ENCODE measurements at places on chromosomes 1 and 21. TPM values are rescaled to one million over a fixed set of nuclear protein-coding genes. Genes with fewer than 3 reads are reported as not detected.
A peak's percentile ranks its signal among the peaks of the same experiment; 100 is the strongest.

GRCh38 chr1:57713501-57713900 is 289.6 kb upstream of the DAB1 start:
- H3K27me3 ChIP-seq = no peaks in the 10 kb centered on the region
- no peak overlapping the region for H3K4me3 ChIP-seq
- no peak for DNase-seq
- H3K27ac ChIP-seq = no peak overlapping the region
- H3K36me3 ChIP-seq = no peaks in the 10 kb centered on the region

DNA sequence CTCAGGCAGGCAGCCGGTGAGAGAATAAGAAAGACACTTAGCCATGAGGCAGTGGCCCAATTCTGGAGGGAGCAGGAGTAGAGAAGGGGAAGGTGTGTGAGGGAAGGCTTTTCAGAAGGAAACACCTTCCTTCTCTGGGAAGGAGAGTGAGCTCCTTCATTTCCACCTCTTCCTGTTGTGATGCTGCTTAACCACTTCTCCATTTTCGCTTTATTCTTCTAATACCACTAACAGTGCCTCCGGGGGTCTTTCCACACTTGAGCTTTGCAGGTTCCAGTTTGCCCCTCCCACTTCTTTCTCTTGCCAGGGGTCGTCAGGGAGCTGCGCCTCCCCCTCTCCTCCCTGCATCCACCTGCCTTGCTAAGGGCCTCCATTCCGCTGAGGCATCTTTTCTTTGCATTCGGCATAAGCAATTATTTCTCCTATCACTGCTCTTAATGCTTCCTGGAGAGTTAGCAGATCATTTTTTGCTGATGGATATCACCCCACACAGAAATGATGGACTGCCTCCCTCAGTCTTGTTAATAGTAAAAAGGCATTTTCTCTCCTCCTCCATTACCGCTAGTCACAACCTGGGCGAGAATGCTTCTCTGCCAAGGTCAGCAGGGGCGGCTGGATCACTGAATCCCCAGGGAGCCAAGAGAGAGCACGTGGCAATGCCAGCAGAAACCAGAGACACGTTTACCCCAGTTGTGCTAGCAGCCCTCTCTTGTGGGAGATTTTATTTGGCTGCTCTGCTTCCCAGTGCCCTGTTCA is 74.8 kb downstream of the ELAVL4 start:
- H3K27ac ChIP-seq = no peak overlapping the region
- H3K36me3 ChIP-seq = no peaks in the 10 kb centered on the region
- no peaks in the 10 kb centered on the region for H3K27me3 ChIP-seq
- no peak overlapping the region for H3K4me3 ChIP-seq
- H3K4me1 ChIP-seq = no peaks in the 10 kb centered on the region

- peaks cover 5% of the 10 kb centered on the region for H3K27me3 ChIP-seq
- no peak within 1 kb of the TSS for H3K4me3 ChIP-seq
- DNase-seq = no peak
- no peaks in the 10 kb centered on the region for H3K36me3 ChIP-seq
- no peak within 1 kb of the TSS for H3K27ac ChIP-seq
Observed at GRCh38 chr1:2801535-2802291, at the start of gene TTC34. Gene TTC34, minus strand, starts transcription at chr1:2801693. Its CDS starts 866 bp downstream, at chr1:2800827.

GRCh38 chr1:219281831-219282230 is 108.2 kb downstream of the LYPLAL1 start:
- H3K27ac ChIP-seq = no peak overlapping the region
- DNase-seq = no peak

- no peaks in the 10 kb centered on the region for H3K4me1 ChIP-seq
- H3K27me3 ChIP-seq = no peaks in the 10 kb centered on the region
- no peak for DNase-seq
- no peak overlapping the region for H3K27ac ChIP-seq
Observed at GRCh38 chr1:232049335-232049734, 422.7 kb downstream of the DISC1 start.

GRCh38 chr21:45525153-45525909 is 16.9 kb downstream of the SLC19A1 start:
- no peaks in the 10 kb centered on the region for H3K27me3 ChIP-seq
- H3K27ac ChIP-seq = no peak overlapping the region
- H3K36me3 ChIP-seq = no peaks in the 10 kb centered on the region
- H3K4me3 ChIP-seq = no peak overlapping the region
- H3K4me1 ChIP-seq = peaks cover 10% of the 10 kb centered on the region
- DNase-seq = peak; percentile 59

- H3K36me3 ChIP-seq = no peaks in the 10 kb centered on the region
- no peak overlapping the region for H3K4me3 ChIP-seq
- no peaks in the 10 kb centered on the region for H3K4me1 ChIP-seq
- no peak overlapping the region for H3K27ac ChIP-seq
- DNase-seq = no peak
- no peaks in the 10 kb centered on the region for H3K27me3 ChIP-seq
Observed at GRCh38 chr1:203084588-203085527, 954 bp downstream of the MYOG start.

GRCh38 chr1:210441028-210441427 is 112.3 kb downstream of the HHAT start:
- no peak overlapping the region for H3K4me3 ChIP-seq
- H3K4me1 ChIP-seq = no peaks in the 10 kb centered on the region
- no peak overlapping the region for H3K27ac ChIP-seq
- no peak for DNase-seq
- no peaks in the 10 kb centered on the region for H3K36me3 ChIP-seq

GRCh38 chr1:165265196-165265838 is 91.2 kb downstream of the LMX1A start:
- H3K27me3 ChIP-seq = no peaks in the 10 kb centered on the region
- H3K4me1 ChIP-seq = no peaks in the 10 kb centered on the region
- no peak overlapping the region for H3K4me3 ChIP-seq
- no peaks in the 10 kb centered on the region for H3K36me3 ChIP-seq

GRCh38 chr1:29642519-29642918 is 406.2 kb downstream of the PTPRU start:
- H3K4me1 ChIP-seq = no peaks in the 10 kb centered on the region
- no peaks in the 10 kb centered on the region for H3K36me3 ChIP-seq
- H3K27me3 ChIP-seq = no peaks in the 10 kb centered on the region
- no peak overlapping the region for H3K4me3 ChIP-seq
- DNase-seq = no peak

- peak; percentile 50 for DNase-seq
- peak overlapping the region; percentile 69 for H3K27ac ChIP-seq
- peaks cover 25% of the 10 kb centered on the region for H3K4me1 ChIP-seq
- no peaks in the 10 kb centered on the region for H3K36me3 ChIP-seq
Observed at GRCh38 chr1:179228783-179229213, 679 bp downstream of the ABL2 start.

DNA sequence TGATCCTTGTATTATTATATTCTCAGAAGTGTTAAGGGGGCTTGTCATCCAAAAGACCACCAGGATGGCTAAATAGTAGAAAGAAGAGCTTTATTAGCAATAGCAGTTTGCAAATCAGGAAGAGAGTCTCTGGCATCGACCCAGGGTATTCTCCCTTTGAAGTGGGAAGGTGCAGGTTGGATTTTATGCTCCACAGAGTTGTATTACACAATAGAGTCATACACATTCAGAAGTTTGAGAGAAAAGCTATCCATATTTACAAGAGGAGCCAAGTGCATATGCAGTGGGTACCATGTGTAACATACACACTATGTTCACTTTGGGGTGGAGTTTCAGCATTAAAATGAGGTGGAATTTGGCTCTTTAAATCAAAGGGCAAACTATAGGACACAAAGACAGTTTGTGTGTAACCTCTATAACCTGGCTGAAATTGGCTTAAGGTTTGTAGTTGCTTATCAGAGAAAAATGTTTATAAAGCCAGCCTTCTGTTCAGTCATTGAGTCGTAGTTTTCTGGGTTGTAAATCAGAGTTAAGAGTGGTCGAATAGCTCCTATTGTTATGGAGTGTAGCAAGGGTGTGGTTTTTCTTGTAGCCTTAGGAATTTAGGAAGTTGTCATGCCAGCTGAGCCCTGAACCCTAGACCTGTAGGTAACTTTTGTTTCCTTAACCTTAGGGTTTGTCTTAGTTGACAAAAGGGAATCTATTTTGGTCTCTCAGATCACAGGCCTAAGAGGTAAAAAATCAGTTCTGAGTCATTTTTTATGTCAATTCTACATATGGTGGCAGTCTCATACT is 125.3 kb downstream of the DNM3 start:
- no peak overlapping the region for H3K27ac ChIP-seq
- no peaks in the 10 kb centered on the region for H3K36me3 ChIP-seq
- no peak overlapping the region for H3K4me3 ChIP-seq
- H3K4me1 ChIP-seq = no peaks in the 10 kb centered on the region
- H3K27me3 ChIP-seq = no peaks in the 10 kb centered on the region
- DNase-seq = no peak

DNA sequence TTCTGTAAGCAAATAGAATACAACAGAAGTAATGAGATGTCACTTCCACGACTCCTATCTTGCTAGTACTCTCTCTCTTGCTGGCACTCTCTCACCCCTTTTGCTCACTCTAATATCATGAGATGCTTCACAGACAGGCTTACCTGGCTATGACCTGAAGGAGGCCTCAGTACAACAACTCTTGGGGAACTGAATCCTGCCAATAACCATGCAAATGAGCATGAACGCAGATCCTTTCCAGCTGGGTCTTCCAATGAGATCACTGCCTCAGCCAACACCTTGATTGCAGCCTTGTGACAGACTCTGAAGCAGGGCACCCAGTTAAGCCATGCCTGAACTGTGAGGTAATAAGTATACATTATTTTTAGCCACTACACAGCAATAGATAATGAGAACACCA is 53.1 kb upstream of the ADAR start:
- no peaks in the 10 kb centered on the region for H3K36me3 ChIP-seq
- H3K4me3 ChIP-seq = no peak overlapping the region
- no peaks in the 10 kb centered on the region for H3K4me1 ChIP-seq
- DNase-seq = no peak
- H3K27me3 ChIP-seq = no peaks in the 10 kb centered on the region

- no peaks in the 10 kb centered on the region for H3K36me3 ChIP-seq
- no peaks in the 10 kb centered on the region for H3K4me1 ChIP-seq
- no peak for DNase-seq
- no peak overlapping the region for H3K27ac ChIP-seq
Observed at GRCh38 chr1:6509919-6510291, 18.4 kb upstream of the PLEKHG5 start.

DNA sequence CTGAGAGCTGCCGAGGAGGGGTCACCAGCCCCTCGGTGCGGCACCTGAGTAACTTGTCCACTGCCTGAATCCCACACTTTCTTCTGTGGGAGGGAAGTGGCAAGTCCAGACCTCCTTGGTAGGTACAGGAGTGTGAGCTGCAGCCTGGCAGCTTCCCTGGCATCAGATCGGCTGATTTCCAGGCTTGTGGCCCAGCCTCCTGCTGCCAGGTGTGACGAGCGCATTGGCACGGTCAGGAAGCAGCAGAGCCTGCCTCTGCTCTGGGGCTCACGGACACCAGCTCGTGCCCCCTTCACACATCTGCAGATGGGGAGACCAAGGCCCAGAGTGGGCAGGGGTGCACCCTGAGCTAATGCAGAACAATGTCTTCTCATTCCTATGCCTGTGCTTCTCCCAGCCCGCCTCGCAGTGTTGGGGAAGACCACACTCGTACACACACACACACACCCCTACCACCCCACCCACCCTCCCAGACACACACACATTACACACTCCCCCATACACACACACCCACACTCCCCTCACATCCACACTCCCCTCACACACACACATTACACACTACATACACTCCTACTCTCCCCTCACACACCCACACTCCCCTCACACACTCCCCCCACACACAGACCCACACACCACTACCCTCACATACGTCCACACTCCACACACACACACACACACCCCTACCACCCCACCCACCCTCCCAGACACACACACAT is 33.1 kb upstream of the SELENON start:
- H3K27me3 ChIP-seq = no peaks in the 10 kb centered on the region
- no peaks in the 10 kb centered on the region for H3K36me3 ChIP-seq
- H3K4me1 ChIP-seq = peaks cover 38% of the 10 kb centered on the region
- H3K4me3 ChIP-seq = no peak overlapping the region
- DNase-seq = peak; percentile 95
- peak overlapping the region; percentile 65 for H3K27ac ChIP-seq

DNA sequence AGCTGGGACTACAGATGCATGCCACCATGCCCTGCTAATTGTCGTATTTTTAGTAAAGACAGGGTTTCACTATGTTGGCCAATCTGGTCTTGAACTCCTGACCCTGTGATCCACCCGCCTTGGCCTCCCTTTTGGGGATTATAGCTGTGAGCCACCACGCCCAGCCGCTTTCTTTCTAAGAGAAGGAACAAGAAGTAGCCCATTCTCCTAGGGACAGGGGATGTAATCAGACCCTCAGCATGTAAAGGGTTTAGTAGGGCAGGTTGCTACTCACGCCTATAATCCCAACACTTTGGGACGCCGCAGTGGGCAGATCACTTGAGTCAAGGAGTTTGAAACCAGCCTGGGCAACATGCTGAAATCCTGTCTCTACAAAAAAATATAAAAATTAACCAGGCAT is 189.7 kb downstream of the TOMM20 start:
- no peaks in the 10 kb centered on the region for H3K27me3 ChIP-seq
- H3K36me3 ChIP-seq = no peaks in the 10 kb centered on the region
- H3K4me3 ChIP-seq = no peak overlapping the region
- H3K4me1 ChIP-seq = peaks cover 15% of the 10 kb centered on the region
- DNase-seq = no peak

DNA sequence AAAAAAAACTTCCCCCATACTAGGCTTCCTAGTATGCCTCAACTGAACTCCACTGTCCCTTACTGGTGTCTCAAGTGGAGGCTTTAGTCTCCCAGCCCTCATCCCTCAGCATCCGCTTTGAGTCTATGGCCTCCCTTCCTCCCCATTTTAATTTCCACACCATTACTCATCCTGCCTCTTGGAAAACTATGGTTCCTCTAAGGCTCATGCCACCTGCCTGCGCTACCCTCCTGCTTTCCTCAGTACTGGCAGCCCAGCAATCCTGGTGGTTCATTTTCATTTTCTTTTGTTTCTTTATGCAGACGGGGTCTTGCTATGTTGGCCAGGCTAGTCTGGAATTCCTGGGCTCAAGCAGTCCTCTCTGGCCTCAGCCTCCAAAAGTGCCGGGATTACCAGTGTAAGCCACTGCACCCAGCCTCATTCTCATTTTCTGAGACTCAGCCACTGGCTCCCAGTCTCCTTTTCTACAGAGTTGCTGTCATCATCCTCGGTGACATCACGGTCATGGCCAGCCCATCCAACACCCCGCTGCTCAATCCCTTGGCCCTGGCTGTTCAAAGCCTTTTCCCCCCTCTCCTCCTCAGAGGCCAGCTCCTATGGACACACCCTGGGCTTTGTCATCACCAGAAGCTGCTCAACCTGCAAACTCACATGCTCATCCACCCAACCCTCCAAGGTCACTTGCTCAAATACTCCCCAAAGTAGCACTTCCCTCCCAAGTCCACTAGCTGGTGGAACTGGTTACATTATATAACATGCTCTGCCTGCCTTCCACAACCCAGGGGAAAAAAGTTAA is 2.3 kb upstream of the PMVK start:
- H3K4me3 ChIP-seq = no peak overlapping the region
- peaks cover 34% of the 10 kb centered on the region for H3K4me1 ChIP-seq
- no peaks in the 10 kb centered on the region for H3K27me3 ChIP-seq
- H3K36me3 ChIP-seq = no peaks in the 10 kb centered on the region
- peak overlapping the region; percentile 96 for H3K27ac ChIP-seq

KCNC4 gene
- total RNA-seq = 12.7 TPM

OR6N1 gene
- total RNA-seq = not detected

TTLL7 gene
- 29.0 TPM for total RNA-seq

POTED gene
- total RNA-seq = not detected

LCE6A gene
- total RNA-seq = not detected

SNRPE gene
- total RNA-seq = 27.2 TPM

VN1R5 gene
- not detected for total RNA-seq

EDN2 gene
- total RNA-seq = 3.6 TPM

SIM2 gene
- total RNA-seq = not detected

KCNE2 gene
- not detected for total RNA-seq

GUCA2A gene
- not detected for total RNA-seq

SEC16B gene
- 11.2 TPM for total RNA-seq

LIN28A gene
- not detected for total RNA-seq

All from body of pancreas (tissue), 4 donors.